Fibroblast of gingiva (primary cell): ENCODE measurements at places on chromosomes 1 and 21.

- DNase-seq = no peak
Observed at GRCh38 chr1:30001732-30002039, 721.7 kb downstream of the MATN1 start.

DNA sequence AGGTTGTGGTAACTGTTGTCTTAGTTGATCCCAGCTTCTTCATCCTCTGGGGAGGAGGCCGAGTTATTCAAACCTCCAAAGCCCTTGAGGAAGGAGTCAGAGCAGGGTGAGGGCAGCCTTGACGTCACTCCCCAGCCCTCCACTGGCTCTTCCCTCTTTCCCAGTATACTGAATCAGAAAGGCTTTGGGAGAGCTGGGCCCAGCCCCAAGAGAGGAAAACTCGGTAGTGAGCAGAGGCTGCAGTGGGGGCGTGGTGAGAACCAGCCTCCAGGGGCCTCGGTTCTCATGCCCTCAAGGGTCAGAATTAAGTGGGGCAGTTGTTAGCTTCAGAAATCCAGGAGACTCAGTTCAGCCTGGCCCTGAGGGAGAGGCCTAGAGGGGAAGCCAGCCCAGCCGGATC is 1.8 kb upstream of the GJA4 start:
- DNase-seq = no peak

DNA sequence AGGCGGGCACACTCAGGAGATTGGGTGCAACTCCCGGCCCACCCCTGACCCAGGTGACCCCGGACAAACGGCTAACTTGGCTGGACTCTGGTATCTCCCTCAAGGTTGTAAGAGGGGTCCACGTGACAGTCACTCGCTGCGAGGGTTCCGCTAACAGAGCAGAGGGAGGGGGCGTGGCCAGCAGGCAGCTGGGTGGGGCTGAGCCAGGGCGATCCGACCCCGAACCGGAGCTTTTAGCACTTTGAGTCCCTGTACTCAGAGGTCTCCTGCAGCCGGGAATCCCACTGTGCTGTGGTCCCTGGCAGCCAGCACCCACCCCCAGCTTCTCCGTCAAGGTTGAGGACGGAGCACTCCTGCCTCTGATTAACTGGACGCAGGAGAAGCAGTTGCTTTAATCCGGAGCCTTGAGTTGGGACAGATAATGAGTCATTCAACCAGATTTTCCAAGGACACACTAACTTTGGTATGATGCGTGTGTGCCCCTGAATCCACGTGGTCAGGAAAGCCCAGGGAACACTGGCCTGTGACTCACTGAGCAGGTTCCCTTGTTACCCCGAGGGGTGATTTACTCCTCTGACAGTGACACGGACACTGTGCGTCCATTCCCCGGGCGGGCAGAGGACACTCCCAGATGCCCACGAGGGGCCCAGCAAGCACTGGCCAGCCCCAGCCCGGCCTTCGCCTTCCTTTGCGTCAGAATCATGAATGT is 16.8 kb downstream of the TRPM2 start:
- no peak for DNase-seq

GRCh38 chr1:187928288-187928687 is 1099.5 kb downstream of the PLA2G4A start:
- no peak for DNase-seq

DNA sequence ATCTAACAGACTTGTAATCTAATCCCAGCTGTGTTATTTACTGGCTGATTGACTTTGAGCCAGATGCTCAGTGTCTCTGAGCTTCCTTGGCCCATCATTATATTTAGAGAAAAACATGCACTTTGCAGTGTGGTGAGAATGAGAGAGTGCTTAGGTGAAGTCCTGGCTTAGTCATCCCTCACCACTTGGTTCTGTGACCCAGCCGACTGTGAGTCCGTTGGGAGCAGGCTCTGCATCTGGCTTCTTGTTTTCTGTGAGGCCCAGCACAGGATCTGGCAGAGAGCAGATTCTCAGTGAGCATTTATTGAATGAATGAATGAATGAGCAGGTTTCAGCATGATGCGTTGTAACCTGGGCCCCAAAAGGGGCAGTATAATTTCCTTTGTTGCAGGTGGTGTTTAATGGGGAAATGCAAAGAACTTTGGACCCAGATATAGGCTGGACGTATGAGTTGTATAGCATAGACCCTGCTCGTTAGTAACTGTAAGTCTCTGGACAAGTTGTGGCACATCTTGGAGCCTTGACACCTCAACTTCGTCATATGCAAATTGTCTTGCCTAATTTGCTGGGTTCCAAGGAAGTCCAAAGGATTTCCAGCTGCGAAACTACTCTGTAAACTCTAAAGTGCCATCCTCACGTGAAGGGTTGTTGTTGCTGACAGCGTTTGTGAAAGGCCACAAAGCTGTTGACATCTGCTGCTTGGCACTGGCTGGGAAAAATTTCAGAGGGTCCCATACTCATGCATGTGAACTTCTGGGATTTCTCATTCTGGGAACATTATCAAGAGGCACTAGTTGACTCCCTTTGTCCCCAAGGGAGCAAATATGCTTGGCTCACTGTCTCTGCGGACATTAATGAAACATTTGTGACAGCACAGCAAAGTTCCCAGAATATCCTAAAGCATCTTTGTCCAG is 138.8 kb upstream of the USP24 start:
- no peak for DNase-seq

DNA sequence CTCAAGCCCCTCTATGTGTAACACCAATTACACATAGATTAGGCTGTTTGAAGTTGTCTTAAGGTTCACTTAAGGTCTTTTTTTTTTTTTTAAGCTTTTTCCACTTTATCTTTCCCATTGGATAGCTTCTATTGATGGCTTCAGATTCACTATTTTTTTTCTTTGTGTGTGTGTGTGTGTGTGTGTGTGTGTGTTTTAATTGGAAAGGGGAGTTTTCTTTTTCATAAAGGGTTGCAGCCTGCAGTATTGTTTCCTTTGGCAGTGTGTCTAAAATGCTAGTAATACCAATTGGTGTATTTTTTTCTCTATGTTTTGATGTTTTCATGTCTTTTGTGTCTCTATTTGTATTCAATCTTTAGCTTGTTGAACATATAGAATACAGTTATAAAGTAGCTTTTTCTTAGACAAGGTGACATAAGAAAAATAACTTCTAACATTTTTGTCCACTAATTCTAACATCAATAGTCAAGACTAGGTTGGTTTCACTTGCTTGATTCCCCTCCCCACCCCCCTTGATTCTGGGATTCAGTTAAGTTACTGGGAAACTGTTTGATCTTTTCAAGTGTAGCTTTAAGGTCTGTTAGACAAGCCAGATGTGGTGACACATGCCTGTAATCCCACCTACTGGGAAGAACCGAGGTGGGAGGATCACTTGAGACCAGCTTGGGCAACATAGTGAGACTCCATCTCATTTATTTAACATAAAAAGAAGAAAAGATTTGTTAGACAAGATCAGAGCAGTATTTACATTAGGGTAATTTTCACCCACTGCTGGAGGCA is 21.4 kb downstream of the PRRC2C start:
- peak; percentile 29 for DNase-seq

- DNase-seq = no peak
Observed at GRCh38 chr1:45040297-45040696, 28.2 kb downstream of the UROD start.

DNA sequence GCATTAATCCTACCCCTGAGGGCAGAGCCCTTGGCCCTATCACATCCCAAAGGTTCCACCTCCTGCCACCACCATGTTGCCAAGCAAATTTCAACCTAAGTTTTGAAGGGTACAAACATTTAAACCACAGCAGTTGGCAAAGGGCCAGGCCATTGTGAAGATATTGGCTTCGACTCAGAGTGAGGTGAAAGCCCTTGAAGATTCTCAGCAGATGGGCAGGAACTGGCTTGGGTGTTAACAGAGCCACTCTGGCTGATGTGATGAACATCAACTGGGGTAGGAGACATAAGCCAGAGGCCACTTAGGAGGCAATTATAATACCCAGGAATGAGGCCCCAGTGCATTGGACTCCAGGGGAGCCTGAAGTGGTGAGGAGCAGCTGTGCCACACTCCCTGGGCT is 207.7 kb upstream of the KAZN start:
- no peak for DNase-seq

- DNase-seq = no peak
Observed at GRCh38 chr21:19122356-19122755, 718.8 kb upstream of the TMPRSS15 start.

DNA sequence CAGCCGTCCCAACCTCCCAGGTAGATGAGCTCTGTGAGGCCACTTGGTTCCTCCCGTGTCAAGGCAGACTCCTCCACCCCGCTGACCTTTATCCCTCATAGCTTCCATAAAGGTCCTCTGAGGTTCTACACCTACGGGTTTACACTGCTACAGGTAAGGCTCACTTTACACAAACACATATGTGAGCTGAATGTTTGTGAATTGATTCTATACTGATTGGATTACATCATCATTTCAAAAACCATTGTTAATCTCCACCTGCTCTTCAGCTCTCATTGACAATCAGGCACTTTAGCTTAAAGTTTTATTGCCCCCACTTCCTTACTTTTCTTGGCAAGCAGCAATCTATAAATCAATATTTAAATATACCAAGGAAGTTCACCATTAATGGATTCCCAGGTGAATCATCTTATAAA is 12.8 kb upstream of the RGS16 start:
- DNase-seq = no peak

DNA sequence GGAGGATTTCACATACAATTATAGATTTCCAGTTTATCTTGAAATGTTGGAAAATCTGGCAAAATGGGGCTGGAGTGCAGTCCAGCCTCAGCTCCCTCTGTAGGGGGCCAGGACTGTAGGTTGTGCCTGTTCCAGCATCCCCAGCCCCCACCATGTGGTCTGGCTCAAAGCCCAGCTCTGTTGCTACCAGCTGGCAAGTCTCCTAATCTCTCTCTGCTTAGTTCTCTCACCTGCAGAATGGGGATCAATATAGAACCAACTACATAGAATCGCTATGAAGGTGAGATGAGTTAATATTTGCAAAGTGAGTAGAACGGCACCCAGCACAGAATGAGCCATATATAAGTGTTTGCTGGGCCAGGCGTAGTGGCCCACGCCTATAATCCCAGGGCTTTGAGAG is 50.0 kb upstream of the TARDBP start:
- no peak for DNase-seq

DNA sequence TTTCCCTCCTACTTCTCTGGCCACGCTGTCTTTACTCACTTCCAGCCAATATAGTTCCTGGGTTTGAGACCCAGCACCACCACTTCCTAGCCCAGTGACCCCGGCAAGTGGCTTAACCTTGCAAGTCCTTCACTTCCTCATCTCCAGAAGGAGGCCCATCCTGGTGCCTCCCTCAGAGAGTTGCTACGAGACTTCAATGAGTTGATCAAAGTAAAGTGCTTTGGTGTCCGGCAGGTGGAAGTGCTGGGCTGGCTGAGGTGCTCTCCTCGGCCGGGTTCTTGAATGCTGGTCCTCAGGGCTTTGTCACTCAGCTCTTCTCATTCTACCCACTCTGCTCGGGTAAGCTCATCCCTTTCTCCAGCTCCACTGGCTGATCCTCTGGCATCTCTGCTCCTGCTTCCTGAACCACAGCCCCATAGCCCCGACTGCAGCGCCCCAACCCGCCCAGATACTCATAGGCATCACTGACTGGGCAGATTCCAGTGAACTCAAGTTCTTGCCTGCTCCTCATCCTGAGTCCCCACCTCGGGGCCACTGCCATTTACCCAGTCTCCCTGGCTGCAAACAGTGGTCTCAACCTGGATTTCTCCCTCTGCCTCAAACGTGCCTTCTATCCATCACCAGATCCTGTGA is 75.8 kb upstream of the WNT4 start:
- no peak for DNase-seq

DNA sequence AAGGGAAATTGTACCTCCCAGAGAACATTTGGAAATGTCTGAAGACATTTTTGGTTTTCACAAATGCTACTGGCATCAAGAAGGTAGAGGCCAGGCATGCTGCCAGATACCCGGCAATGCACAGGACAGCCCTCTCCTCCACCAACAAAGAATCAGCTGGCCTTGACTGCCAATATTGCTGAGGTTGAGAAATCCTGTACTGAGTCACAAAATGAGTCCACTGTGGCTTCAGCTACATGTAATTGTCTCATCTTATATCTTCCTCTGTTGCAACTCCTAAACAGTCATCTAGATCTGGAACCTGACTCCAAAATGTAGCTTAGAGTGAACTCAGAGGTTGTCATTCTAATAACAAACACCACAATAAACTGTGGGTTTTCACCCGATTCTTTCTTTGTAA is 327.5 kb upstream of the POGK start:
- no peak for DNase-seq

DNA sequence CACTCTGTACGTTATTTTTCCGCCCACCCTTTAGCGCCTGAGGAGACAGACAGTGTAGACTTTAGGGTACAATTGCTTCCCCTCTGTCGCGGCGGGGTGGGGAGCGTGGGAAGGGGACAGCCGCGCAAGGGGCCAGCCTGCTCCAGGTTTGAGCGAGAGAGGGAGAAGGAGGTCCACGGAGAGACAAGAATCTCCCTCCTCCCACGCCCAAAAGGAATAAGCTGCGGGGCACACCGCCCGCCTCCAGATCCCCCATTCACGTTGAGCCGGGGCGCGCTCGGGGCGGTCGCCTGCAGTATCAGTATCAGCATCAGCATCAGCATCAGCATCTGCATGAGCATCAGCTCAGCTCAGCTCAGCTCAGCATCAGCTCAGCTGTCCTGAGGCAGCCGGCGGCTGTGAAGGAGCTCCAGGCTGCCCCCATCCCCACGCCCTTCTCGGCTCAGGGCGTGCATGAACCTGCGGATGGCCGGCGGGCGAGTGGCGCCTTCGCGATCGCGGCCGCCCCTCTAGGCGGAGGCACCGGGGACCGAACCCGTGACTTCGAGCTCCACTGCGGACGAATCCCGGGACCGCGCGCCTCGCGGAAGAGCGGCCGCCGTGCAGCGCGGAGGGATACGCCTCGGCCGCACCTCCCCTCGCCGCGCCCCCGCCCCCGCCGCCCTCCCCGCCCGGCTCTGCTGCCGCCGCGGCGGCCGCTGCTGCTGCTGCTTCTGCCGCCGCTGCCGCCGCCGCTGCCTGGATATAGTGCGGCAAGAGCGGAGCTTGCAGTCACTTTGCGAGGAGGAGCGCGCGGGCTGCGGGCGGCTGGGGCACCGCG is at the start of gene NCAM2:
NCAM2 (plus strand) TSS at position 774 of the 820 bp plus-strand sequence.
- DNase-seq = peak; percentile 95

- DNase-seq = no peak
Observed at GRCh38 chr1:110085671-110086070, 15.2 kb upstream of the ALX3 start.

GRCh38 chr1:38000529-38001455 is 4.5 kb downstream of the FHL3 start:
- peak; percentile 63 for DNase-seq

GRCh38 chr1:203187304-203187685 is 791 bp upstream of the CHI3L1 start:
- no peak for DNase-seq

GRCh38 chr1:27455139-27455811 is 34.7 kb downstream of the WASF2 start:
- DNase-seq = no peak

DNA sequence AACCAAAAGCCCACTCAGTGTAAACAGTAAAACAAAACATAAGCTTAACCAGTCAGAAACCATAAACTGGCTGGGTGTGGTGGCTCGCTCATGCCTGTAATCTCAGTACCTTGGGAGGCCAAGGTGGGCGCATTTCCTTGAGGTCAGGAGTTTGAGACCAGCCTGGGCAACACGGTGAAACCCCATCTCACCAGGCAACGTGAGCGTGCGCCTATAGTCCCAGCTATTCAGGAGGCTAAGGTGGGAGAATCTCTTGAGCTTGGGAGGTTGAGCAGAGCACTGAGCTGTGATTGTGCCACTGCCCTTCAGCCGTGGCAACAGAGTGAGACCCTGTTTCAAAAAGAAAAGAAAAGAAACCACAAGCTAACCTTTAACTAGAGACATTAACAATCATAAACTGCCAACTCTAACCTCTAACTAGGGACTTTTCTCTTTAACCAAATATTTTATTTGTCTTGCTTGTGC is 13.1 kb upstream of the PRRC2C start:
- no peak for DNase-seq
